ENCODE measurements at places on chromosomes 2 and 18.

- no peak for DNase-seq
These were observed 212.9 kb downstream of the PTGR3 start for GRCh38 chr18:74996055-74996454.

- no peak for DNase-seq
These were observed 305.9 kb upstream of the VWC2L start for GRCh38 chr2:214104967-214105366.

- no peak for DNase-seq
These were observed 100.9 kb upstream of the CCDC150 start for GRCh38 chr2:196538646-196539045.

DNA sequence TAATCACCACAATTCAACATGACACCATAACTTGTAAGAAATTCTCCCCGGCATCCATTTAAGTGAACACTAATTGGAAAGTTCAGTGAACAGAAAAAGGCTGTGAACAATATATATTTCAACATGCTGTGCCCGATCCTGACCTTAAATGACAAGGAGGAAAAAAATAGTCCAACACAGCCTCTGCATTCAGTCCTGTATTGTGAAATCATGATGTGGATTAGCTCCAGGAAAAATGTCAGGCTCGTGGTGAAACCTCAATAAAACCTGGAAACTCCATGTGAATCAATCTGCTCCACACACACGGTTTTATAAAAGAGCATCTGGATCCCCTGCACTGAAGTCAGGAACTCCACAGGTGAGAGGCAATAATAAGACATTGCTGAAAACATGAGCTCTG, 145.4 kb upstream of the SPOPL start:
- DNase-seq = no peak

DNA sequence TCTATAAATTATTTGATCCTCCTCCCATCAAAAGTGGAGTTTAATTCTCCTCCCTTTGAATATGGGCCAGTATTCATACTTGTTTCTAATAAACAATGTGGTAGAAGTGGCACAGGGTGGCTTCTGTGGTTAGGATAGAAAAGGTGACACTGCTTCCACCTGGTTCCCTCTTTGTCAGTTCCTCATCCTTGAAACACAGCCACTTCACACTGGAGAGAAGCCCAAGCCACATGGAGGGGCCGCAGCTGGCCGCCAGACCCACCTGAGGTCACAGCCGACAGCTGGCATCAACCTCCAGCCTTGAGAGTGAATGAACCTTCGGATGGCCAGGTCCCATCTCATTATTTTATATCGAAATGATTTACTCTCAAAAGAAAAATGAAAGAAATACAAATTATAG, 27.5 kb upstream of the SLC66A3 start:
- no peak for DNase-seq

GRCh38 chr2:141906678-141907077, 224.1 kb downstream of the LRP1B start:
- no peak for DNase-seq

GRCh38 chr2:160139991-160140390, 60.1 kb downstream of the ITGB6 start:
- DNase-seq = no peak
